ENCODE measurements at places on chromosomes 4 and X.

DNA sequence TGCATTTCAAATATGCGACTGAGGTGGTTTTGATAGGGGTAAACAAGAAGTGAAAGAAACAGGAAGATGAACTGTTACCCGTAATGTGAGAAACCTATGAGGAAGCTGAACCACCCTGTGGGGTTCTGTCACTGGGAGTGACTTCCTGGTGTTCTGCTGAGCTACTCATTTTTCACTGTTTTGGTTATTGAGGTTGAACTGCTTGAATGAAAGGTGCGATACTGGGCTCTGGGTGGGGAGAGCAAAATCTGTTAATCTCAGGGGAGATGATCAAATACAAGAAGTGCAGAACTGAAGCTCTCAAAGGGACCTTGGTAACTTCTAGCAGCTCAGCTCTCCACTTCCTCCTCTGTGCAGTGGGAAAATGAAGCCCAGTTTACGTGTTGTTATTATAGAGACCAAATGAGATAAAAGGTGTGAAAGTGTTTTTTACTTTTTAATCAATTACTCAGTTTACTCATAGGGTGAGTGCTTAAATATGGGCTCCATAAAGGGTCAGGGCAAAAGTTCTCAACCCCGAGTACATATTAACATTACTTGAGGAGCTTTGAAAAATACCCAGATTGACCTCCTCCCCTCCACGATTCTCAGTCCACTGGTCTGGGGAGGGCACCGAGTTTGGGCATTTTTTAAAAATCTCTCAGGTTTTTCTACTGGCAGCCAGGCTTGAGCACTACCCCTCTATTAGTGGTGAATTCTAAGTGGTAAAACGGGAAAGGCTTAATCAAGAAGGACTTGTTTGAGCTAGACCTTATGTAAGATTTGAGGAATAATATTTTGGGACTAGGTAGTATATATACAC is 66.7 kb downstream of the COQ2 start:
- H3K4me1 ChIP-seq, result peaks cover 21% of the 10 kb centered on the region
- H3K4me3 ChIP-seq, result no peak overlapping the region
- no peak overlapping the region for H3K27ac ChIP-seq
- H3K27me3 ChIP-seq, result peaks cover 6% of the 10 kb centered on the region

DNA sequence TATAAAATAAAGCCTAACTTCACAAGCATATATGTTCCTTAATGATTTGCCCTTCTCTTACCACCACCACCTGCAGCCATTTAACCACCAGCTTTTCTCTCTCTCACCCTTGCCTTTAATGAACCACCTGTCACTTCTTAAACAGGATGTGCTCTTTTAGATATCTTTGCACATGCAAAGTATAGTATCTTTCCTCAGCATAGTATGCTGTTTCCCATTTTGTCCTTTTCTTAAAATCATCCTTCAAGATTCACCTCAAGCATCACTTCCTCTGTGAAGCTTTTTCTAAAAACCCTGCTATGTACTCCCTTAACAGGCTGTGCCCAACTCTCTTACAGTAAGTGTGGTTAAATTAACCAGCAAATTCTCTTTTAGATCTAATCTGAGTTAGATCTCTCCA is 8.2 kb upstream of the CNOT6L start:
- H3K27me3 ChIP-seq, result peaks cover 22% of the 10 kb centered on the region
- no peaks in the 10 kb centered on the region for H3K4me1 ChIP-seq
- no peaks in the 10 kb centered on the region for H3K36me3 ChIP-seq

GRCh38 chrX:349196-349595 is 30.6 kb upstream of the GTPBP6 start:
- H3K4me3 ChIP-seq, result no peak overlapping the region
- H3K27me3 ChIP-seq, result no peaks in the 10 kb centered on the region
- H3K4me1 ChIP-seq, result no peaks in the 10 kb centered on the region
- no peak overlapping the region for H3K27ac ChIP-seq
- peaks cover 9% of the 10 kb centered on the region for H3K36me3 ChIP-seq
- no peak for DNase-seq

DNA sequence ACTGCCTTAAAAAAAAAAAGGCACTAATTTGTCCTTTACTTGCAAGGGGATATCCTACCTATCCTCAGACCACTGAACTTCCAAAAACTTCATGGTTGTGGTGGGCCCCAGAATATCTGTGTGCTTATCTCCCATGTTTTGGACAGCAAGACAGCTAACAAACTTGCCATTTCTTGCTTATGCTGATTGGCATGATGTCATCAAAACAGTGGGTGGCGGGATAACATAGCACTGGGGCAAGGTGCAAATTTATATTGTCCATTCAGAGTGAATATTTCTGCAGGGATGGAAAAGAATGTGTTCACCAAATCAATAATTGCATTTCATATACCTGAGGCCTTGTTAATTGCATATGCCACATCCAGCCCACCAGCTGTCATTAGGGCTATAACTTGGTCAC is 23.5 kb downstream of the HAUS3 start:
- peaks cover 17% of the 10 kb centered on the region for H3K4me1 ChIP-seq
- H3K27ac ChIP-seq, result no peak overlapping the region
- H3K27me3 ChIP-seq, result no peaks in the 10 kb centered on the region
